NCI-H345 (cell line): ENCODE measurements at places on chromosomes 2 and 18.

GRCh38 chr2:85852152-85852840, 36.5 kb downstream of the ST3GAL5 start:
- no peak for DNase-seq

GRCh38 chr2:222442665-222443064, 18.3 kb downstream of the SGPP2 start:
- no peak for DNase-seq

GRCh38 chr2:238458651-238459050, 31.9 kb downstream of the ASB1 start:
- DNase-seq, result no peak

DNA sequence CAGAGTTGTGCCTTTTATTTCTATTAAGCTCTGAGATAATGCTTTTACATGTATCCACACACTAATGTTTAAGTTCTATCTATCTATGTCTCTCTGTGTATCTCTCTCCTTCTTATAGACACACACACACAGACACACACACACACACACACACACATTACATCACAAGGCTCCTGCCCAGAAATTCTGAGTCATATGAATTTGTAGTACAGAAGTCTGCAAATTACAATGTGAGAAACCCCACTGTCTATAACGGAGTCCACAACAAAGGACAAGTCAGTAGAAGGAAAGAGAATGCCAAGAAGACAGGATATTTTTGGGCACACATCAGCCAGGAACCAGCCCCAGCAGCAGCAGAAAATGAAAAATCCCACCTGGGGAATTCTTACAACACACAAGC, 142.4 kb downstream of the EN1 start:
- no peak for DNase-seq

DNA sequence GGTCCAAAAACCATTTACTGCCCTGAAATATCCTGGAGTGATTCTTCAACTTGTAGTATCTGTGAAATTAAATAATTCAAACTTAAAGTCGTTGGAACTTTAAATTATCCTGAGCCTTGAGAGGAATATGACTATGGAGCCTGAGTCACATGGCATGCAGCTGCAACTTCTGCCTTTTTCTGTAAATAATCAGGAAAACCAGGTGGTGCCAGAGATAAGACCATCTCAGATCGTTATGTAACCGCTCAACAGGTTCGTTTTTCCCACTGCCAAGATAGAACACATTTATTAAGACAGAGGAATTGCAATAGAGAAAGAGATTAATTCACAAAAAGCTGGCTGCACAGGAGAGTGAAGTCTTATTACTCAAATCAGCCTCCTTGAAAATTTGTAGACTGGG, 876.5 kb downstream of the SUCLG1 start:
- DNase-seq, result no peak

DNA sequence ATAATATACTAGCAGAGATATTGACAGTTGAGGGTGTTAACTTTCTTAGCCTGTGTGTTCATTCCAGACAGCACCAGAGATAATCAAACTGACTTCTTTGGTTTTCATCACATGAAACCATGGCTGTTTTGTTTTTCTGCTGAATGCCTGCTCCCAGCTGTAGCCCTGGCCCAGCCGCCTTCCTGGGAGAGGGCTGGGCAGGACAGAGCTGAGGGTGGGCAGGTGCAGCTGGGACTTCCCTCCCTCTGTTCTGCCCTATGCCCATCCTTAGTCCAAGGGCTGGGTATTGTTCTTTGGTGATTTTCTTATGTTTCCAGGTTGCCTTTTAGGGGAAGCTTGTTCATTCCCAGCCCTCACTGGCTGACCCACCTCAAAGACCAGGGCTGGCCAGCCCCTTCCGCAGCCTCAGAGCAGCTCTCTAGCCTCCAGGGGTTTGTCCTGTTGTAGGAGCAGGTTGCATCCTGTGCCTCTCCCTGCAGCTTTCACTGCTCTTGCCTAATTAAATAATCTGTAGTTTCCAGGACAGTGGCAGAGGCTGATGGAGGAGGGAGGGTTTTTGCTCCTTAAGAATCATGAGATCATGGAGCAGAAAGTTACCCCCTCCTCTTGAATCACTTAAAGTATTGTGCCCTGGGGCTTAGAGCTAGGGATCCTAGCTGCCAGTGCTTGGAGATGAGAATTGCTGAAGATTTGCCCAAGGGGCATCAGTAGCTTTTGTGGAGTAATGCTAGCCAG, 61.4 kb downstream of the MTCL1 start:
- DNase-seq, result no peak

DNA sequence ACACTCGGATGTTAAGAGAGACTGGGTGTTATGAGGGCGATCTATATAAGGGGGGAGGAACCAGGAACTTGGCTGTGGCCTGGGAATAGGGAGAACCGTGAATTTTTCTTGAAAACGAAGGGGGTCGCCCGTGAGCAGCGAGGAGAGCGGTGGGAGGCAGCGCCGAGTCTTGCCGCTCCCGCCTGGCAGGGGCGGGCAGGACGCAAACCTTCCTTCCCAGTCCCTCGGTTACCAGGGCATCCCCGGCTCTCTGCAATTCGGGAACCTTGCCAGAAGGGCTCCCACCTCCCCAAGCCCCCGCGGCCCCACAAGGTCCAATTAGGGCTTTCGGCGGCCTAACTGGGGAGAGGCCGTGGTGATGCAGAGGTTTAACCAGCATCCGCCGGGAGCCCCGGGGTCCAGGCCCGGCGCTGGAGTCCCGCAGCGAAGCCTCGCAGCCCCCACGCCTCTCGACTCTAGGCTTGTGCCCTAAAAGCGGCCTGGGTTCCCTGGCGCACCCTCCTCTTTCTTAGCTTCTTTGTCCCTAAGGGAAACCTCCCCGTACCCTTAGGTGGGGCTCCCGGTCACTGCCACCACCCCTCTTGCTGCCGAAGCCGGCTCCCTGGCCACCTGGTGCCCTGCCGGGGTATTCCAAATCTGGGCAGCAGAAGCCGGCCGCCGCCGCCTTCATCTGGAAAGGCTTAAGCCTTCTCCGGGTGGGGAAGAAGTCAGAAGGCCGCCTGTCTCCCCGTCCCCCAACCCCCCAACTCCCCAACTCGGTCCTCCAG, 680 bp upstream of the FHOD3 start:
- DNase-seq, result peak; percentile 79

DNA sequence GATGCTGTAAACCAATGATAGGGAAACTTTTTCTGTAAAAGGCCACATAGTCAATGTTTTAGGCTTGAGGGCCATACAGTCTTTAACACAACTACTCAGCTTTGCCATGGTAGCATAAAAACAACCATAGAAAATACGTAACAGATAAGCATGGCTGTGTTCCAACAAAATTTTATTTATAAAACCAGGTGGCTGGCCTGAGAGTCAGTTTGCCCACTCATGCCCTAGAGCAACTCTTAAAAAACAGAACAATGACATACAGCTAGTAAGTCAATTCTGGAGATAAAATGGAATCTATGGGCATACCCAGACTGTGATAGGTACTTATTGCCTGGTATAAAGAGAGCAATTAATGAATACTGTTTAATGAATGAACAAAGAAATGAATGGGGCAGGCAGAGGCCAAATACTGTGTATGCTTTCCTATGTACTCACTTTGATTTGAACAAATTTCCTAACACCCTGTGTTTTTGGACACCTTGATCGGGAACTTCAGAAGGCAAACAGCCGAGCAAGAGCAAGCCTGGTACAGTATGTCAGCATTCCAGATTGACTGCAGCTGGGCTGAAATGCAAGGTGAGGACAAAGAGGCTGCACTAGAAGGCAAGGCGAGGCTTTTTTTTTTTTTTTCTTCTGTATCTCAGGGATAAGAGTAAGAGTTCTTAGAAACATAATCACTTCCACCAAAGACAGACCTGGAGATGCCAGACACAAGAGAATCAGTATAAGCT, 315.3 kb downstream of the CLIP4 start:
- peak; percentile 75 for DNase-seq

GRCh38 chr18:48798334-48799245, 152.2 kb downstream of the SMAD7 start:
- DNase-seq, result no peak

GRCh38 chr2:94871226-94872087, at the start of gene TEKT4:
TEKT4 (plus strand) TSS chr2:94871430; CDS start chr2:94871580, 150 bp downstream.
- peak; percentile 70 for DNase-seq

DNA sequence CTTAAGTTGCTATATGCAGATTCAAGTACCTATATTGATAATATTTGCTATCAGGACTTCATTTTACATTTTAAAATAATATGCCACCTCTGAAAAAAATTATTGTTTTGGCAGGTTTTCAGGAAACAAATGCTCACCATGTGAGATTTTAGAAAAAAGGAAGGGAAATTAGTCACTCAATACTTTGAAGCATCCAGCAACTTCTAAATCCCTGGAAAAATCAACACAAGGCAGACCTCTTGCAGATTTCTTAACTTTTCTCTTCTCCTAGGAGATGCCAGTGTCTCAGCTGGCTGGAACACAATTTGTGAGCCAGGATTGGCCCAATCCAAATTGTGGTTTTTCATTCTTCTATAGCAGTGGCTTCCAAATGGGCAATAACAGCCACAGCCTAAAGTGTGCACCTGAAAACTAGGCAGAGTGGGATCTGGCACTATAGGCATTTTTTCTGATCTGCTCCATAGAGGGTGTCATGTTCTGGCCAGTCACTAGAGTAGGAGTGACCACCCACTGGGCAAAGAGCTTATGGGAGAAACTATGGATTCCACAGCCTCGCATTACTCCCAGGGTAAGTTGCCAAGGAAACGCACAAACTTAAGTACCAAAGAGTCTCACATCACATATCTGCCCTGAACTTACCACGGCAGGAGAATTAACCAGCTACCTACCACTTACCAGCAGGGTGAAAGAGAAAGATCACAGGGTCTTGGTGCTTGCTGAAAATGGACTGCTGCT, 28.1 kb upstream of the THOC1 start:
- DNase-seq, result no peak

- DNase-seq, result no peak
These were observed 422.2 kb upstream of the FSIP2 start for GRCh38 chr2:185316383-185316782.

- no peak for DNase-seq
These were observed 568.1 kb downstream of the KCNJ3 start for GRCh38 chr2:155266583-155266982.

DNA sequence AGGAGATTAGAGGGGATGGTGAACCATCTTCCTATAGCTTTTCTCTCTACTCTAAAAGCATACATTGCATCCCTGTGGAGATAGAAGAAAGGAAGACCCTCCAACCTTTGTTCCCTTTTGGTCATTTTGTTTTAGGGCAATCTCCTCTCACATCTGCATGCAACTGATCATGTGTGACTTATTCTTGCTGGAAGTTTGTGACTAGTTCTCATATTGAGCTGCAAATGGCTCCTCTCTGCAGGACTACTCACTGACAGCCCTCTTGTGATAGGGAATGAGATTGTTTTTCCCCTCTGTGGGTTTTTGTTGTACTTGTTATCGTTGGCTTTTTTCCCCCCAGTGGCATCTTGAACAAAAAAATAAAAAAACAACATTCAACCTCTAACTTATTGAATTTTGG, 416.0 kb upstream of the CNTNAP5 start:
- no peak for DNase-seq

DNA sequence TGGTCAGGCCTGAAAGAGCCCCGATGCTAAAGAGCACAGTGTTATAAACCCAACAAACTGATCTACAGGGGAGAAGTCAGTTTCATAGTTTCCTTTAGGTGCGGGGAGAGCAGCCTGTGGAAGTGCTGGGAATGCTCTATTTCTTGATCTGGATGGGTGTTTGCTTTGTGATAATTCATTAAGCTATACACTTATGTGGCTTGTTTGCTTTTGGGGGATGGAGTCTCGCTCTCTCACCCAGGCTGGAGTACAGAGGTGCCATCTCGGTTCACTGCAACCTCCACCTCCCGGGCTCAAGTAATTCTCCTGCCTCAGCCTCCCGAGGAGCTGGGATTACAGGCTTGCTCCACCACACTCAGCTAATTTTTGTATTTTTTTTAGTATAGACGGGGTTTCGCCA, 30.1 kb upstream of the CEP68 start:
- no peak for DNase-seq

DNA sequence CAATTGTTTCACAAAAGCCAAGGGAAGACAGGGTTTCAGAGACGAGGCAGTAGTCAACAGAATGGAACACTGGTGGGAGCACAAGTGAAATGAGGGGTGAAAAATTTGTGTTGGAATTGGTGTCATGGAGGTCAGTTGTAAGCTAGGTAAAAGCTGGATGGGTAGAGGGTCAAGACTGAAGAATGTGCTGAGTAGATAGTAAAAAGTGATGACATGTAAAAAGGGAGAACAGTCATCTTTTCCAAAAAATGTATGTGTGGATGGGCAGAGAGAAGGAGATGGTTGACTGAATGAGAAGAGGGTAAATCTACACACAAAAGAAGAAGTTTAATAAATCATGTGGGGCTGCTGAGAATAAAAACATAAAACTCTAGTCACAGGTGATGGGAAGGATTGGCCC, 92.7 kb upstream of the COL3A1 start:
- no peak for DNase-seq

GRCh38 chr2:42519624-42520023, 25.8 kb upstream of the KCNG3 start:
- no peak for DNase-seq

GRCh38 chr2:36430549-36430948, 75.0 kb downstream of the CRIM1 start:
- DNase-seq, result no peak

DNA sequence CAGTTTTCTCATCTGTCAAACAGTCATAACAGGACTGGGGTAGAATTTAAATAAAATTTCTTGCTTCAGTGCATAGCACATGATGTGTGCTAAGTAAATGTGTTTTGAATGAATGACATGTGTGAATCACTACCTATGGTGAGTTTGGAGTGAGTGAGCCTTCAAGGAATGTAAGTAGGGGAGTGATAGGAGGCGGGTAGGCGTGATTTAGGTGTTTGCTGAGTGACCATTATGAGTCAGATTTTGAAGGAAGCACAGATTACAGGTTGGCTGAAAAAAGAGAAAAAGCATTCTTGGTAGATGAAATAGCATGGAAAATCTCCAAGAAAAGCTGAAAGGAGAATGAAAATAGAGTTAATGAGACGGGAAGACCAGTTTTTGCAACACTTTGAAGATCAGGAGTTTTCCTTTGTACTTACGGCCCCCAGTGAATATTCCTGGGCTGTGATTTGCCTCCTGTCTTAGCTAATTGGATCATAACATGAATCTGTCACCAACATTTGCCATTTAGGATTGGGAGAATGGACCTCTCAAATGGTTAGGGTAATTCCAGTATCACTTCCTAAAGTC, 136.9 kb upstream of the GATA6 start:
- DNase-seq, result no peak

DNA sequence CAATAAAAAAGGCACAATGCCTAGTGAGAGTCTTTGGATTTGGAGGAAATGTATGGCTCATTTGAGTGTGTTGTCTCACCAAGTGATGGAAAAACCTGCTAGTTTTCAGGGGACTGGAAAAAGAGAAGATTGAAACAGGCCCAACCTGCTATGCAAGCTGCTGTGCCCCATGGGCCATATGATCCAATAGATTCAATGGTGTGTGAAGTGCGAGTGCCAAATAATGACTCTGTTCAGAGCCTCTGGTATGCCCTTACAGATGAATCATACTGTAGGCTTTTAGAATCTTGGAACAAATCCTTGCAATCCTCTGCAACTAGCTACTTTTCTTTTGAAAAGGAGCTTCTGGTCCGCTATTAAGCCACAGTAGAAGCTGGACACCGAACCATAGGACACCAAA, 529.8 kb upstream of the CNTNAP5 start:
- no peak for DNase-seq

GRCh38 chr2:100936070-100936741, 65.9 kb upstream of the RPL31 start:
- no peak for DNase-seq
